Uterus (tissue), 4 donors: ENCODE measurements at places on chromosomes 12 and 14. TPM values are rescaled to one million over a fixed set of nuclear protein-coding genes. Genes with fewer than 3 reads are reported as not detected.

The RNFT2 gene
- 4.7 TPM for total RNA-seq

The MGP gene
- total RNA-seq: 2,566 TPM

The SMCO3 gene
- not detected for total RNA-seq

The PRORP gene
- 57.1 TPM for total RNA-seq

The KRT74 gene
- total RNA-seq: not detected

The RNF212B gene
- not detected for total RNA-seq

The B3GNT4 gene
- not detected for total RNA-seq
